ENCODE measurements at places on chromosomes 4 and X. TPM values are rescaled to one million over a fixed set of nuclear protein-coding genes. Genes with fewer than 3 reads are reported as not detected.

DNA sequence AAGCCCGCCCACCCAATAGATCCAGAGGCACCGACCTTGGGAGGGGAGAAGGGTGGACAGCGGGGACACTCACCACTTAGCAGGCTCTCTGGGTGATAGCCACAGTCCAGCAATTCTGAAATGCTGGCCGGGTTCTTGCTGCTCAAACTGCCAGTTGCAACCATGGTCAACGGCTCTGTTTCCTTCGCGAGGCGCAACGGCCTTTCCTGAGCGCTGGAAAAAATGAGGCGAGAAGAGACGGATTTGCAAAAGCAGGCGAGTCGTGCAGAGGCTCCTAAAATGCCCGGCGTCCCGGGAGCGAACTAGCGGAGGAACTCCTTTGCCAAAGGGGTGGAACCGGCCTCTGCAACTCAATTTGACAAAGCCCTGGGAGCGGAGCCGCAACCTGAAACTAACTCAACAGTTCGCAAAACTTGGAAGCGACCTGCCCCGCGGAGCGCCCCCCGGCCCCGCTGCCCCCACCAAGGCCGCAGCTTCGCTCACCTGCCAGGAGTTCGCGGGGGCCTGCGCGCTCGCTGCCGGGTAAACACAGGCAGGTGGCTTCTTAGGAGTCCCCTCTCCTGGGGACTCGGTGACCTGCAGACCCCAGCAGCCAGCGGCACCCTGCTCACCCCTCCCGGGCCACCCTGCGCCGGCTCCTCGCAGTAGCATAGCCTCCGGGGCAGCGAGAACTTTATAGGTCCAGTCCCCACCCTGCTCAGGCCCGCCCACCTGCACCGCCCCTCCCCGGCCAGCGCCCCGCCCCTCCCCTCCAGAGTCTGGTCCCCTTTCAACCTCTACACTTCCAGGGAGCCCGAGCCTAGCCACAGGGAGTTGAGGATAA is at the start of gene DDIT4L:
TSS of gene DDIT4L (minus strand) at position 649 of the 823 bp plus-strand sequence. CDS start at position 164, 485 bp downstream.
- peaks cover 4% of the 10 kb centered on the region for H3K4me1 ChIP-seq
- H3K27me3 ChIP-seq, result no peaks in the 10 kb centered on the region
- peak; percentile 72 for DNase-seq
- H3K36me3 ChIP-seq, result peaks cover 2% of the 10 kb centered on the region
- H3K27ac ChIP-seq, result no peak within 1 kb of the TSS

MAGEA12 gene
- polyA plus RNA-seq, result 81.1 TPM

GAGE12E gene
- polyA plus RNA-seq, result not detected

- H3K4me1 ChIP-seq, result no peaks in the 10 kb centered on the region
- no peak overlapping the region for H3K4me3 ChIP-seq
- DNase-seq, result no peak
- H3K27ac ChIP-seq, result no peak overlapping the region
- H3K27me3 ChIP-seq, result no peaks in the 10 kb centered on the region
- no peaks in the 10 kb centered on the region for H3K36me3 ChIP-seq
Observed at GRCh38 chr4:144634978-144635747, 10.8 kb upstream of the HHIP start.

DNA sequence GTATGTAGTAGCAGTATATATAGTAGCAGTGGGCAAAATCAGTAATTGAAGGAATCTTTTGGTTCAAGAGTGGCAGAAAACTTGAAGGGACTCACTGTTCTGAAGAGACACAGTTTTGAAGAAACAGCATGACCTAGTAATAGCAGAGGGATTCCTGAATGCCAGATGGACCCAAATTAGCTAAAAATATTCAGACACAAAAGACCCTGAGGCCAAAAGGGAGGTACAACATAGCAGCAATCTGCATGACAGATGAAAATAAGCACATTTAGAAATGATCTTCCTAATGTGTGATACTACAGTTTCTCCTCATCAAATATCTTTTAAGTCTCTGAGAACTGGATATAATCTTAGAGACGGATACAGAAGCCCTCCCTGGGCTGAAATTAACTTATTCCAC is 536.6 kb downstream of the PPARGC1A start:
- no peaks in the 10 kb centered on the region for H3K27me3 ChIP-seq
- no peak for DNase-seq
- no peaks in the 10 kb centered on the region for H3K36me3 ChIP-seq
- no peak overlapping the region for H3K27ac ChIP-seq

Measured in SK-N-SH (cell line).